ENCODE measurements at places on chromosomes 1 and 21.

- no peak for DNase-seq
Observed at GRCh38 chr1:68046885-68047658, 3.4 kb downstream of the DIRAS3 start.

GRCh38 chr21:34874684-34875513 is 174.2 kb downstream of the RUNX1 start:
- no peak for DNase-seq

GRCh38 chr1:201881617-201882016 is 7.1 kb upstream of the SHISA4 start:
- no peak for DNase-seq

DNA sequence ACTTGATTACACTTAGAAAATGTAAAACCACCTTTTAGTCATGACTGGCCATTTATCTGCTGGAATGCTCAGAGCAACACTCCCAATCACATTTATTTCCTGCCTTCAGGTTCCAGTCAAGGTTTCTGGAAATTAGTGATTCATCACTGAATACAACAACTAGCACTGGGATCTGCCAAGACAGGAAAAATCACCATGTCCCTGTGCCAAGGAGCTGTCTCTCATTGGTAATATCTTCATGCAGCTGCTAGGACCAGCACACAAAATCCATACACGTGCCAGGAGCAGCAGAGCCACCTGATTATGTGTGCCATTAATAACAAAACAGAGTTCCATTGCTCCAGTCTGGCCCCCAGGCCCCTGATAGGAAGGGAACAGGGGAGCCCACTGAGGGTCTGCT is 194.6 kb downstream of the TNR start:
- no peak for DNase-seq

All from Ammon's horn (tissue), 1 donor.